GM12864 (cell line): ENCODE measurements at places on chromosomes 6 and 20.

GRCh38 chr20:22533823-22534751 is 50.3 kb downstream of the FOXA2 start:
- no peak for DNase-seq

GRCh38 chr6:114170372-114170771 is 172.5 kb downstream of the HS3ST5 start:
- no peak for DNase-seq

DNA sequence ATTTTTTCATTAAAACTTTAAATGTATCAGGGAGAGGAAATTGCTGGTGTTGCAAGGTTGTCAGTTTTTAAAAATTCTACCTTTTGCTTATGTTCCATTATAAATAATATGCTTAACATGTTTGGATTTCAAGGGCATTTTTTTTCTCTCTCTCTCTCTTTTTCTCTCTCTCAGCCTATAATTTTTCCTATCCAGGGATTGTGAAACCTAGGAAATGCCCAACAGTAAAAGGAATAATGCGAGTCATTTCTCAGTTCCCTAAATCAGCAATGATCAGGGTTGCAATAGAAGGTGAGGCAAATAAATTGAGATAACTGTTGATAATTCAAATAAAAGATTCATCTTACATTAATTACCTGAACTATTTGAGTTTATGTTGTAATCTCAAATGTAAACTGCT is 53.2 kb upstream of the IFNGR1 start:
- DNase-seq, result no peak

- no peak for DNase-seq
Measured at GRCh38 chr6:9360881-9361280, 925.5 kb upstream of the SLC35B3 start.

GRCh38 chr6:133671376-133671775 is 217.5 kb upstream of the TCF21 start:
- no peak for DNase-seq

- no peak for DNase-seq
Measured at GRCh38 chr6:54813892-54814291, 32.7 kb upstream of the FAM83B start.

GRCh38 chr20:22582964-22583772 is 1.2 kb downstream of the FOXA2 start:
- no peak for DNase-seq

DNA sequence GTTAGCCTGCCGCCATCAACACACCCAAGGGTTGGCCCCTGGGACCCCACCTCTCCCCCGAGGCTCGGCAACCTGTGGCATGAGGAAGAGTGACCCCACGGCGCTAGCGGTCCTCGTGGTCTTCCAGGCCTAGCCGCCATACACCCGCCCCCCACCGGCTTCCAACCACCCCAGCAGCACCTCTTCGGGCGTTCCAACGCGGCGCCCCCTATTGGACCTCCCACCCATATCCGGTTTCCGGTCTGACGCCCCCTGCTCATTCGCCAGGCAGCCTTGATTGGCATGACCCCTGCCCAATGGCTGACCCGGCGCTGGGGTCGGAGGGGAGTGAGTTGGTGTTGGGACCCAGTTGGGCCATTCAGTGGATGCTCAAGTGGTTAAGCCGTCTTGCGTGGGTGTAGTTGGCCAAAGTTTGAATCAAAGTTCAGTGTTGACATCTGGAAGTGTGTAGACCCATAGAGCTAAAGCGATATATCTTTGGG is at the start of gene GNAS-AS1:
GNAS-AS1 (minus strand) TSS at position 210 of the 482 bp plus-strand sequence.
- peak; percentile 81 for DNase-seq

DNA sequence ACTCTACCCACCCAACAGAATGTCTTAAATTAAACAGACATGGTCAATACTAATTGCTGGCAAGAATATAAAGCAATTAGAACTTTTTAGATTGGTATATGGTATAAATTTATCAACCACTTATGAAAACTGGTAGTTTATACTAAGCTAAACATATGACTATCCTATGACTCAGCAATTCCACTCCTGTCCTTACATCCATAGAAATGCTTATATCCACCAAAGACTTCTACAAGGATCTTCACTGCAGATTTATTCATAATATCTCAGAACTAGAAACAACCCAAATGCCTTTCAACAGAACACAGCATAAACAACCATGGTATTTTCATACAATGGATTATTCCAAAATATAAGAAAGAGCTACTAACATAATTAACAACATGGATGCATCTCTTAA is 4.6 kb downstream of the ZNF184 start:
- no peak for DNase-seq

DNA sequence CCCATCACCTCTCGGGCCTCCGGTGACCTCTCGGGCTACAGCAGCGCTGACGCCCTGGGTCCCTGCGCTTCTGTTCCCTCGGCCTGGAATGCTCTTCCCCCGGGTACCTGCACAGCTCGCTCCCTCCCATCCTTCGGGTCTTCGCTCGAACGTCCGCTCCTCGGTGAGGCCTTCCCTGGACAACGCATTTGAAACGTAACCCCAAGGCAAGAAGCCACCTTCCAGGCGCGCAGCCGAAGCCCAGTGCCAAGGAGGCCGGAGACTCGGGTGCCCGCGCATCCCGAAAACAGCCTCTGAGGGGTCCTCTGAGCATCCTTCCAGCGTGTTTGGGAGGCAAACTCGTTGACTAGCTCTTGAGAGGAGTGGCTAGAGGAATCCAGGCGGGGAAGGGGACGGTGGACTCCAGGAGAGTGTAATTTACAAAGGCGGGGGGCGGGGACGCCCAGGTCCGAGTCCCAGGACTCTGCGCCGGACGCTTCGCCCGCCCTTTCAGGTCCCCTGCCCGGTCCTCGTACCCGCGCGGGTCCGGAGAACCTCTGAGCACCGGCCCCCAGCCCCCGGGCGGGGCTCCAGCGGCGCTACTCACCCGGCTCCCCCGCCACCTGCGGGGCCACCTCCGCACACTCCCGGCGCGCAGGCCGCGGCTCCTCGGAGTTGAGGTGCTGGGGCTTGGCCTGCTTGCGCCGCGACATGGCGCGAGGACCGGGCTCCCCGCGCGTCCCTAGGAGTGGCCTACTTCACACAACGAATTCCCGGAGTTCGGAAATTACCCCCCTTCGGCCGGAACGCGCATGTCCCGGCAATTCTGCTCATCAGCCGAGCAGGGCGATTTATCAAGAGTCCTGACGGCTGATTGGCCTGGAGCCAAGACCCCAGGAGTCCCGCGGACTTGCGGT is 86.8 kb downstream of the ZFP64 start:
- DNase-seq, result no peak

- no peak for DNase-seq
Measured at GRCh38 chr6:56647172-56647762, 4.6 kb upstream of the DST start.

DNA sequence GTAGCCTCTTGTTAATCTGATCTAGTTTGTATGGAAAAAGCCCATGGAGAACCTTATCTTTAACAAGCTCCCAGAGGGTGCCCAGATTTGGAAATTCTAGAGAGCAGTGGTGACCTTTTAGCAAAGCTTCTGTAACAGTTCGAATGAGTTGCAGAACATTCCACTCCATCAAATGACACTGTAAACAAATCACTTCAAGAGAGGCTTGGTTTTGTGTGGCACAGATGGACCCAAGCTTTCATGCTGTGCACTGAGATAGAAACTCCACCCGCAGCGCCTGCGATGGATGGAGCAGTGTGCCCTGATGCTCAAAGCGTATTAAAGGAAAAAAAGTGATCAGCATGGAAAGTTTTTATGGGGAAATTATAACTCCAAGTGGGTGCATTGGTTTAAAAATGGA is 55.1 kb upstream of the ISM1 start:
- no peak for DNase-seq

GRCh38 chr20:37403107-37404033 is 57.4 kb downstream of the SRC start:
- DNase-seq, result no peak

DNA sequence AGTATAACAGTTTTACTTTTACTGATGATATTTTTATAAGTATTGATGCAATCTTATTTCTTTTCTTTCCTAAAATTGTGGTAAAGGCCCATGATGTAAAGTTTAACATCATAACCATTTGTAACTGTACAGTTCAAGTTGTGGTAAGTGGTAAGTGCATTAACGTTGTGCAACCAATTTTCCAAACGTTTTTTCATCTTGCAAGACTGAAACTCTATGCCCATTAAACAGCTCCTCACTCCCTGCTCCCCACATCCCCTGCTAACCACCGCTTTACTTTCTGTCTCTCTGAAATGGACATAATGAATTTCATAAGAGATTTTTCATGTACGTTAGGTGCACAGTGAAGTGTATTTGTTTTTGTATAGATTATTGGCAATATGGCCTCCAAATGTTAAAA is 106.0 kb downstream of the PACRG start:
- DNase-seq, result no peak

DNA sequence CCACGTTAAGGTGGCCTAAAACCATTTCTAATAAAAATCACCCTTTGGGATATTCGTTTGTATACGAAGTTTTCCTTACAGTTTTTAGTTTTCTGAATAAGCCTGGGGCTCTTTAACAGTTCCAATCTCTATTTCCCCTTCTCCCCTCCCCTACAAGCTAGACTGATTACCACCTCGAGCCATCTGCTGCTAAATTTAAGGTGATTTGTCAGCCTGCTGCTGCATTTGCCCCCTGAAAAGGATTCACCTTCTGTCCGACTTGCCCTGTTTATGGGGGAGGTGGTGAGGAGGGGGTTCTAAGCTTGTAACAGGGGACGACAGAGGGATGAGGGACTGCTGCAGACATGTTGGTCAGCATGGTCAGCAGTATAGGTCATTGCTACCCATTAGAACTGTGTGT is 146.3 kb downstream of the JARID2 start:
- no peak for DNase-seq

DNA sequence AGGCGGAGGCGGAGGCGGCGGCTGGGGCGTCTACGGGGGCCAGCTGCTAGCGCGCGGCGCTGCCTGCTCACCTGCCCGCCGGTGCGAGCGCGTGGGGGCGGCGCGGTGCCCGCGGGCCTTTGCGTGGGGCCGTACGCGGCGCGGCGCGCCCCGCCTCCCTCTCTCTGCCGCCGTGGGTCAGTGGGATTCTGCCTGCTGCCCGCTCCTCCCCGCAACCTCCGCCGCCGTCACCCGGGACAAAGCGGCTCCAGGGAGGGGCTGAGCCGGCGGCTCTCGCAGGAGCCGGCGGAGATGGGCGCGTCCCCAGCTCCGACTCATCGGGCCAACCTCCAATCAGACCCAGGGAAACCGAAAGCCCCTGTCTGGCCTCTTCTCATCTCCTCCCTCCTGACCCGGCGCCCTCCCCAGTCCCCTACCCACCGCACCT is at the start of gene RCAN2:
RCAN2 (minus strand) TSS at position 249 of the 427 bp plus-strand sequence.
- DNase-seq, result no peak

GRCh38 chr20:49279677-49280462 is 2.0 kb upstream of the ZNFX1 start:
- DNase-seq, result no peak

DNA sequence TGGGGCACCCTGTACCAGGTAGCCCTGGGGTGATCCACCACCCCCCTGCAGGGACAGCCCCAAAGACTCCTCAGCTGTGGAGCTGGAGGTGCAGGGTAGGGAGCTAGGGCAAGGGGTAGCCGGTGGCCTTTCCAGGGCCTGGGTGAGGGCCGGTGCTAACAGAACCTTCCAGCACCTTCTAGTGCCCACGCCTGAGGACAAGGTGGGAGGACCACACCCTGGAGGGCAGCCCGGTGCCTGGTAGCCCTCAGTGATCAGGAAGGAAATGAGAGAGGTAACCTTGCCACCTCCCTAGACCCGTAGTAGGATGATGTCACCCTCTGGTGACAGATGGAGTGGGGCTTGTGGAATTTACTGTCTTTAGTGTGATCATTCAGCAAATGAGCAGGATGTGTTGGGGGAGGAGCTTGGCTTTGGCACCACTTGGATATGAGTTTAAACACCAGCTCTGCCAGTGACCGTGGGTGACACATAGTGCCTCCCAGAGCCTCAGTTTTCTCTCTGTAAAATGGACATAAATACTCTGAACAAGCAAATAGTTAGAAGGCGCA is 187.7 kb downstream of the NFATC2 start:
- DNase-seq, result no peak

DNA sequence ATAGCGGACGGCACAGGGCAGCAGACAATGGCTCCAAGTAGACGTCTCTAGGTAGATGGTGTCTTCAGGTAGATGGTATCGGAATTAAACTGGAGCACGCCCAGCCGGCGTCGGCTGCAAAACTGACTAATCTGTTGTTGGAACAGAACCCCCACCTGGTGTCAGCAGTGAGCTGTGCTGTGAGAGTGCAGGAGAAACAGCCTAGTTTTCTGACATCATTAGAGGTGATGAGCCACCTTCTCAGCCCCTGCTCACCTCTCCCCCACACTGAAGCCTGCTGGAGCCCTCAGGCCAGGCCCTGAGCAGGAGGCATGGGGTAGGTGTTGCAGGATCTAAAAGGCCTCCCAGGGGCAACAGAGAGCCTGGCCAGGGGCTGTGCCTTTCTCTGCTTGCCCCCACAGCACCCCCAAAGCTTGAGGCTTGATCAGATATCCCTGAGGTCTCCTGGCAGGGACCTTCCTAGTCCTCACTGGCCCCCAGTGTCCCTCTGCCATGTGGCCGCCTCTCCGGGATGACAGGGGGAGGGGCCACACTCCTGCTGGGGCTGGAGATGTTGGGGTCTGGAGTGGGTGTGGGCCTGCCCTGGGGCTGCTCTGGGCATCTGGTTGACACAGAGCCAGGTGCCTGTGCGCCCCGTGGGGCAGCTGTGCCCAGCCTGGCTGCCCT is 6.9 kb upstream of the HELZ2 start:
- peak; percentile 40 for DNase-seq

DNA sequence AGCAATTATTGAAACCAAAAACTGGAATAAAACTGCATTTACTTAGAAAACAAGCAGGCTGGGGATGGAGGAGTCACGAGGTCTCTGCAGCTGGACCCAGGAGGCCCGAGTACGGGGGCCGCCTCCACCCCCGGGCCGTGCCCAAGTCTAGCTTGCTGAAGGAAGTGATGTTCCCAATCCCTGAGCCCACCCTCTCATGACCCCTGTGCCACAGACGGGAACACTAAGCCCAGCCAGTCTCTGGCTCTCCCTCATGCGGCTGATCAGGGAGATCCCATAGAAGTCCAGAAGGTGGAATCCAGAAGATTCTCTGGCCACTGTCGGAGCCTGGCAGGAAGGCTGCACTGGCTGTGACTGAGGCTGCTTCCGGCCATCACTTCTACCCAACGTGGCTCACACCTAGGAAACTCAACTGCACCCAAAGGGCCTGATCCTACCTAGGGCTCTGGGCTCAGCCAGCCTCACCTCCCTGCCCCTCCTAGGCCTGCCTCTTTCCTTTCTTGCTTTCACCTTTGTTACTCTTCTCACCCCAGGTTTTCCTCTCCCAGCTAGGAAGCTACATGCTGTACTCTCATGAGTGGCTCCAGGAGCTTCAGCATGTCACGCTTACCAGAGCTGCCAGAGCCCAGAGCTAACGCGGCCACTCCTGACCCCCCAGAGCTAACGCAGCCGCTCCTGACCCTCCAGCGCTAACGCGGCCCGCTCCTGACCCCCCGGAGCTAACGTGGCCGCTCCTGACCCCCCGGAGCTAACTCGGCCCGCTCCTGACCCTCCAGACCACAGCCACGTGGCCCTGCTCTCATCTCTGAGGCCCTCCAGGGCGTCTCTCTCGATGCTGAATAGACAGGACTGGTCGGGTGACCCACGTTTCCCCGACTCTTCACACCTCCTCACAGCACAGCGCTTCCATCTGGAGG is 24.7 kb upstream of the HELZ2 start:
- no peak for DNase-seq
